Amniotic epithelial cell (primary cell): ENCODE measurements at places on chromosomes 5 and 9.

DNA sequence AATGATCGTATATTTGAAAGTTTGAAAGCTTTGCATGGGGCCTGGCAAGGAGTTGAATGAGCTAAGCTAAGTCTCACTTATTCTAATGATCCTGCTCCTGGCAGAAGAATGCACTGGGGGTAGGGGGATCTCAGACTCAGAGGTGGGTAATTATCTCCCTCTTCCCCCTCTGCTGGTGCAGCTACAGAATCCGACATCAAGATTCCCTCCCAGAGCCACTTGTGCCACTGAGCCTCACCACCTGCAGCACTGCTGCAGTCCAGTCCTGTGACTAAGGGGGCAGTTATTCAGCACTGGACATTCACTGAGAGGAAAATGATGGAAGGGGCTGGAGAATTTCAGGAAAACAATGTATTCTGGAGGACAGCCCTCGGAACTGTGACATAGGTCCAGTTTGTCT is 205.8 kb downstream of the DEPDC1B start:
- no peak for DNase-seq

GRCh38 chr5:168612123-168612522 is 33.0 kb upstream of the PANK3 start:
- peak; percentile 83 for DNase-seq

DNA sequence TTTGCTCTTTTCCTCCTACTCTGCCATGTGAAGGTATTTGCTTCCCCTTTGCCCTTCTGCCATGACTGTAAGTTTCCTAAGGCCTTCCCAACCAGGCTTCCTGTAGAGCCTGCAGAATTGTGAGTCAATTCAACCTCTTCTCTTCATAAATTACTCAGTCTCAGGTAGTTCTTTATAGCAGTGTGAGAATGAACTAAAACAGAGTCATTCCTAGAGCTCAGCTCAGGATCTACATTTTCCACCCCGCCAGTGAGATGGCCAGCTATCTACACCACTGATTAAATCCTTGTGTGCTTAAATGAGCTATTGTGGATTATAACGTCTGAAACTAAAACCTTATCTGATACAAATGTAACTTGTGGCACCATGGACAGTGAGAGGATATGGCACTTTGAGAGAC is 55.0 kb downstream of the FRMD3 start:
- DNase-seq, result no peak

- DNase-seq, result no peak
Observed at GRCh38 chr5:4882186-4882585, 257.9 kb upstream of the ADAMTS16 start.

DNA sequence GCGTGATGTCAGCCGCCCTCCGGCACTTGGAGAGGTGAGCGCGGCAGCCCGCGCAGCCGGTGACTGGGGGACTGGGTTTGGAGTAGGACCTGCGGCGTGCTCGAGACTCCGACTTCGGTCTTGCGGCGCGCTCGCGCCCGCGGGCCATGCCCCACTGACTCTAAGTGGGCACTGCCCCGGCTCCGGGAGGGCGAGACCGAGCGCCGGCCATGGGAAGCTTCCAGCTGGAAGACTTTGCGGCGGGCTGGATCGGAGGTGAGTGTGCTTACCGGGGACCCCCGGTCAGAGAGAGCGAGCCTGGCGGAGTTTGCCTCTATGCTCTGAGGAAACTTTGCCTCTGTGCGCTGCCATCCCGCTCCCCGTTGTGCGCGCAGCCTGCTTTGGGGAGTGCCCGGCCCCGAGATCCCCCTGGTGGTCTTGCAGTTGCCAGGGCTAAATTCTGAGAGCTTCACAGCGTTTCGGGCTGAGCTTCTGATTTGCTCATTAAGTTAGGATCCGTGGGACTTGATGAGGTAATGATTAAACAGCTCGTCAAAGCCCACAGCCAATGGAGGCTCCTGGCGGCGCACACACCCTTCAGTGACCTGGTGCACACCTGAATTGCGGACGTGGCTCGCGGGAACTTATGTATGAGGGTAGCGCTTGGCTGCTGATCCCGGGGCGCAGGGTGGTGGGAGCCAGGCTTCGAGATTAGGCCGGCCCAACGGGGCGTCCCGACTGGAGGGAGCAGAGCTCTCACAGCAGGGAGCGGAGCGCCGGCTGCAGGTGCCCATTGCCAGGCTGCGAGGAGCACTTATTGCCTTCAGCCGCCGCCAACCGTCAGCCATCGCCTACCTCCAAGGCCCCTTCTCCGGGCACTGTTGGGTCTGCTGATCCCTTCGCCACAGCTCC is at the start of gene SLC25A48:
Gene SLC25A48 (plus strand): TSS at position 25 of the 891 bp plus-strand sequence. CDS start 185 bp downstream, at position 210.
- DNase-seq, result peak; percentile 21
